ENCODE measurements at places on chromosomes 12 and 14.
A peak's percentile ranks its signal among the peaks of the same experiment; 100 is the strongest.

DNA sequence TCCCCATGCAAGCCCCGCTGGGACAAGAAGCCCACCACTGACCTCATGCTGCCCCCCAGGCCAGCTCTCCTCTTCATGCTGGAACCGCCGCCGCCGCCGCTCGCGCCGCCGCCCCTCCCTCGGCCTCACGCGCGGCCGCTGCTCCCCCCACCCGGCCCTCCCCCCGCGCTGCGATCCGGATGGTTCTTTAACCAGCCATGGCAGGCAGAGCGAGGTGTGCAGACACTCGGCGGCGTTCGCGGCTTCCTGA lies at the start of gene DCAF5:
DCAF5 (minus strand) TSS at position 218 of the 250 bp plus-strand sequence; CDS start at position 77, 141 bp downstream.
- no peak for DNase-seq

- no peak for DNase-seq
Measured at GRCh38 chr12:131510431-131510830, 200.5 kb upstream of the SFSWAP start.

DNA sequence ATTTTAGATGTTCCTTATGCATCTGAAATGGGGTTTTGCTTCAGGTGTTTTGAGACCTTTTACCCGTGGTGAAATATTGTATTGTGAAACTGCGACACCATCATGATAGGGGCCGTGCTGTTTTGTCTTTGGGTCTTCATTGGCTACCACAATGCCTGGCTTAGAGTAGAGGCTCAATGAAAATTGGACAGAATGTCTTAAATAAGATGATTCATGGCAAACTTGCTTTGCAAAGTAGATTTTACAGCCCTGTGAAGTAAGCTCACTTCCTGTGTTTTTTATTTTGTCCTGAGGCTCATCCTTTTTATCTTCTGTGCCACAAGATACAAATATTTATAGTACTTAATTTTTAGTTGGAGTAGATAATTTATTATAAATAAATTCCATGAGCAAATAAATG lies 111.3 kb upstream of the FRMD6 start:
- DNase-seq: no peak

- no peak for DNase-seq
Measured at GRCh38 chr12:108332791-108333382, 6.2 kb downstream of the CMKLR1 start.

DNA sequence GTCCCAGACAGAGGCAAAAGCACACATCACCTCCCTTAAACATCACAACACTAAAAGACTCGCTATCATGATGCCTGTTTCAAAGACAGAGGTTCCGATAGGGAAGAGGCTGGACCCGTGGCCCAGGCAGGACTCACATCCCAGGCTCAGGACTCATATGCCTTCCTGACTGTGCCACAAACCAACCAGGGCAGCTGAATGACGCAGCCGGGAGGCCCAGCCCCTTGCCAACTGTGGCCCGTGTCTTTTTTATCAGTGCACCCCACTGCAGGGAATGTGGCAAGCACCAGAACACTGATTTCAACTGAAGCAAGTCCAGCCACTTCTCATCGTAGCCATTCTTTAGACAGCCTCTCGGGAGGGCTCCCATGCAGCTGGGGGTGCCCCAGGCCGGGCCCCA lies 132.3 kb downstream of the KSR2 start:
- no peak for DNase-seq

- DNase-seq: no peak
Measured at GRCh38 chr12:116299665-116300328, 22.3 kb upstream of the MED13L start.

DNA sequence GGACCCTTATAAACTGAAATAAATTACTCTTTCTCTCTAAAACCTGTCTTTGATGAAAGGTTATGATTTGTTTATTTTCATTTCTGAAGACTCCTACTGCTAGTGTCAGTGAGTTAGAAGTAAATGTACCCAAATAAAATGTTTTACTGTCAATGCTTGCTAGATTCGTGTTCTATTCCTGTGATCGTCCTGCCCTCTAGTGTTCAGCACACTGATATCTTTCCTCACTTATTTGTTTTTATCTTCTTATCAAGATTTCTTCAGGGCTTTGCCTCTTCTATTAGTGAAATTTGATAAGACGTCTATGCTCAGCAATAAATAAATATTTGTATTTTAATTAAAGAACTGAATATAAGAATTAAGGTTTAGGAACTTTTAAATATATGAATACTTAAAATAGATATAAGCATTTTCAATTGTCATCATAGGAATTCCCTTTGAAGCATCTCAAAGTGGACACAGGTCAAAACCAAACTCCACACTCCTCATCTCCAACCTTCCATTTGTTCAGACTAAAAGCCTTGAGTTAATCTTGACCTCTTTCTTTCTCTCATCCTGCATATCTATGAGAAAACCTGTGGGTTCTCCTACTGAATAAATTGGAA lies 75.8 kb downstream of the C12orf50 start:
- peak; percentile 30 for DNase-seq

DNA sequence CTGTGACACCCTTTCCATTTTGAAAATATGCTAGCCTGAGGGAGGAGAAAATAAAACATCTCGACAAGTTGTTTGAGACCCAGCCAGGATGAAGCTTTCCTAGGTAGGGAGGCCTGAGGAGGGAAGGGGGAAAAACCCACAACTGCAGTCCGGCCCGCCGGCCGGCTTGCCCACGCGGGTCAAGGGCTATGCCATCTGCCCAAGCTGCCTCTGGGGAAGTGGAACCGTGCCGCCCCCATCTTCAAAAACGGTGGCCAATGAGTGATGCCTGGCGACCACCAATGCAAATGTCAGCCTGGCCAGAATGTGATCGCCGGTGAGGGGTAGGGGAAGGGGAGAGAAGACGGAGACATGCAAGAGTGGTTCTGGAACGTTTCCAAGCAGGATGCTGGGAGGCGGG lies 263.5 kb upstream of the ALG10B start:
- no peak for DNase-seq

GRCh38 chr12:48027183-48028002 lies 23.1 kb upstream of the COL2A1 start:
- no peak for DNase-seq

GRCh38 chr12:123772074-123772473 lies 10.0 kb downstream of the DNAH10 start:
- DNase-seq: no peak

DNA sequence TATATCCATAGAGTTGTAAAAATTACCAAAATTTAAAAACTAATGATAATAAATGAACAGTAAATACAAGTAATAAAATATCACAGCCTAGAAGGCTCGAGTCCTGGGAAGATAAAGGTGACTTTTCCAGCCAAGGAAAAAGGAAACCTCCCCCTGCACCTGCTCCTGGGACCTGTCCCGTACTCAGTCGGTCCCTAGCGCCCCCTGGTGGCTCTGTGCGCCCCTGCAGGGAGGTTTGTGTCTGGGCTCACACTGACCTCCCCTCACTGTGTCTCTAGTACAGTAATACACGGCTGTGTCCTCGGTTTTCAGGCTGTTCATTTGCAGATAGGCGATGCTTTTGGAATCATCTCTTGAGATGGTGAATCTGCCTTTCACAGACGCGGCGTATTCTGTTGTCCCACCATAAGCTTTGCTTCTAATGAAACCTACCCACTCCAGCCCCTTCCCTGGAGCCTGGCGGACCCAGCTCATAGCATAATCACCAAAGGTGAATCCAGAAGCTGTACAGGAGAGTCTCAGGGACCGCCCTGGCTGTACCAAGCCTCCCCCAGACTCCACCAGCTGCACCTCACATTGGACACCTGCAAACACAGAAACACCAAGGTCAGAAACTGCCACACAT lies 1030.4 kb downstream of the TMEM121 start:
- DNase-seq: peak; percentile 5

DNA sequence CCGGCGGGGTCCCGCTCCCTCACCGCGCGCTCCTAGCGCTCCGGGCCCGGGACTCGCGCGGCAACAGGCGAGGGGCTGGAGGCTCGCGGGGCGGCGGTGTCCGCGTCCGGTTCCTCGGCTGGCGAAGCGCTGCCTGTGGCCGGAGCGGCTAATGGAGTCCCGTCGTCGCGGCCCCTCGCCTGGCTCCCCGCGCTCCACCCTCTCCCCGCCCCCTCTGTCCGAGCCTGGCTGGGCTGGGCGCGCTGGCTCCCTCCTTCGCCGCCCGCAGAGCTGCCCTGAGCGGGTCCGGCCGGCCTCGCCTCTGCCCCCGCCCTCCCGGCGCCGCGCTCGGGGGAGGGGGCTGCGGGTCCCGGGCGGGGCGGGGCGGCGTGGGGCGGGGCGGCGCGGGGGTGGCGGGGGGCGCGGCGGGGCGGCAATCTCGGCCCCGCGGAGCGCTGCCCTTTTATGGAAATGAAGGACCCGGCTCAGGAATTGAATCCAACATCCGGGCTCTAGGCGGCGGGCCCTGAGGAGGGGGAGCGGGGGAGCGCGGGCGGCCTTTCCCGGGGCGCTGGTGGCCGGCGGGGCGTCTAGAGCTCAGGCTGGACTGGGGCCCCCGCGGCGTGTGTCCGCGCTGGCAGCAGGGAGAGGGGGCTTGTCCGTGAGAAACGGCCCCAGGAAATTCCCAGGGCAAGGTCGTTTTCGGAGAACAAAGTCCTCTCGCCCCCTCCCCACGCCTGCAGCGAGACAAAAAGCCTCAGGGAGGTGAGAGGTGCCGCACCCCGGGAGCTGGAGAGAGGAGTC lies at the start of gene FERMT2:
FERMT2 (minus strand) TSS at position 153 of the 783 bp plus-strand sequence. CDS start 482 bp downstream, outside the sequence.
- DNase-seq: peak; percentile 68

- DNase-seq: no peak
Measured at GRCh38 chr12:100302081-100302480, 35.1 kb downstream of the SCYL2 start.

DNA sequence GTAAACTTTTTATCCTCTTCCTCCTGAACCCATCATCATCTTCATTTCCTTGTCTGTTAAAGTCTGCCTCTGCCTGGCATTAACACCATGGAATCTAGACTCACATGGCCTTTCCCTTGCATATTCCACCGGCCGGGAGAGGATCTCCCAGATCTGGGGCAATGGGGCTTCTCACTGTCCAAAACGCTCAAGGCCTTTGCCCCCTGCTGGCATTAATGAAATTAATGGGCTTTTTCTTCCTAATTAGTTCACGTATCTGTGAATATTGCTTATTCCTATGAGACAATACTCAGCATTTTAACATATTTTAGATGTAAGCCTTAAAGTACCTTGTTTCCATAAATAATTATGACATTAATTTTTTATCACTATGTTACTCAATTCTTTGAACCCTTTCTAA lies 42.9 kb upstream of the CAPRIN2 start:
- no peak for DNase-seq

- no peak for DNase-seq
Measured at GRCh38 chr12:132861558-132861957, 25.8 kb downstream of the CHFR start.

GRCh38 chr12:59304077-59304721 lies 291.6 kb upstream of the SLC16A7 start:
- no peak for DNase-seq

GRCh38 chr14:77105145-77105939 lies 7.3 kb downstream of the CIPC start:
- DNase-seq: no peak

DNA sequence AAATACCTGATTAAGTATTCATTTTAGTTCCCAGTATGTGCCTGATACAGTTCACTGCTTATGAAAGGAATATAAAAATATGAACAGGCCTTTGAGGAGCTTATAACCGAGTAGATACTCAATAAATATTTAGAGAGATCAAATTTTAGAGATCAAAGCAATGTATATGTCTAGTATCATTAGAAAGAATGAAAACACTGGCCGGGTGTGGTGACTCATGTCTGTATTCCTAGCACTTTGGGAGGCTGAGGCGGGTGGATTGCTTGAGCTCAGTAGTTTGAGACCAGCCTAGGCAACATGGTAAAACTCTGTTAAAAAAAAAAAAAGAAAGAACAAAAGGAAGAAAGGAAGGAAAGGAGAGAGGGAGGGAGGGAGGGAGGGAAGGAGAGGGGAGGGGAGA lies 113.2 kb upstream of the EEA1 start:
- DNase-seq: no peak

DNA sequence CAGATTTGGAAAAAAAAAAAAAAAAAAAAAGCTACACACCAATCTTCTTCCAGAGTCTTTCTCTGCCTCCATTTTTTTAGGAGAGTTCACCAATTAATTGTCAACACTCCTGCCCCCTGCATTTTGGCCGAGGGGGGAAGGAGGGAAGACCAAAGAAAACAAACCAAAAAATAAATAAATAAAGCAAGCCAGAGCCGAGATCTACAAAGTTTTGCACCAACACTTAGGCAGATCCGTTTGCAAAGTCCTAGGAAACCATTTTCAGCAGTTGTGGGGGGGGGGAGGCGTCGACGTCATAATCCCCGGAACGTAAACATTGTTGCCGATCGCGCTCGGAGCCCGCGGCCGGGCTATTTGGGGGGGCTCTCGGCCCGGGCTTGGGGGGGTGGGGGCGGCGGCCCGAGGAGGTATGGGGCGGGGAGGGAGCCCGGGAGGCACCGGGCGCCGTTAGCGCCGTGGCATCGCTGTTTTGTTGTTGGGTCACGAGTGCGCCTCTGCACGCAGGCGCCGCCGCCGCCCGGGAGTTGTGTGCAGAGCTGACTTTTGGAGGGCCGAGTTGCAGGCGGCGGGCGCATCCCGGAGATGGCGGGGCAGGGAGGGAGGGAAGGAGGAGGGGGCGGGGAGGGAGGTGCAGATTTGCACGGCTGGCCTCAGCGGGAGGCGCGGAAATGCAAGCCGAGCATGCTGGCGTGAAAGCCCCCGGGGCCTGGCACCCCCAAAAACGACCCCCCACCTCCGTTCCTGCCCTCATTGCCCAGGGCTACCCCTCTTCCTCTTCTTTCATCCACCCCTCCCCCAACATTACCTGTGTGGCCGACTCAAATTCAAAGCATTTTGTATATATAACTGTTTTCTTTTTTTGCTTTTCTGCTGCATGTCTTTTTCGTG lies 598 bp downstream of the KDM2B start:
- no peak for DNase-seq

DNA sequence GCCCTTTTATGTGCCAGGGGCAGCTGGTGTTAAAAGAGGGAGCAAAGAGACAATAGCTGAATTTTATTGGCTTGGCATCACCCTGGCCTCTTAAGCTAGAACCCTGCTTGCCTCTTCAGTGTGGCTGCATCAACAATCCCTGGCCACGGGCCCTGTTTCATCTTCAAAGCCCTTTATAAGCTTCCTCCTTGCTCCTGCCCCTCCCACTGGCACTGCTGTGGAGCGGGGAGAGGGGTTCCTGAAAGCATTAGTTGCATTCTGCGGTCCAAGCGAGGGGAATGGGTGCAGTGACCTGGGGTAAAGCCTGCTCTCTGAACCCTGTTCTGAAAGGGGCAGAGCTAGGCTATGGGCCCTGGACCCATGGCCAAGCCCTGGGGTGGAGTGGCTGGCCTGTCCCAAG lies 220 bp upstream of the KRT83 start:
- DNase-seq: no peak

DNA sequence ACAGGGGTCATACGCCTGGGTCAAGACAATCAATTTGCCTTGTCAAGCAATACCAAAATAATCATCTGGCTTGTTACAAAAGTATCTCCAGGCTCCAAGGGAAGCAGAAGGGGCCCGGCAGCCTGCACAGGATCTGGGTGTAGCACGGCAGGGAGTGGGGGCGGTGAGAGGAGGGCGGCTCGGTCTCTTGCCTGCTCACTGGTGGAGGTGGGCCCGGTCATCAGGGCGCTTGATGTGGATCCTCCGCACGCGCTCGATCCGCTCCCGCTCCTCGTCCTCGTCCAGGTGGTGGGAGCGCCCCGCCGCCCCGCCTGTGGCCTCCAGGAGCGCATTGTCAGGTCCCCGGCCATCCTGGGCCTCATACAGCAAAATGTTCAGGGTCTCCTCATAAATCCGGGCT lies 25.7 kb downstream of the KCTD10 start:
- DNase-seq: no peak

GRCh38 chr12:92139634-92140150 lies 6.0 kb downstream of the BTG1 start:
- no peak for DNase-seq

GRCh38 chr14:100578552-100578951 lies 8.7 kb downstream of the BEGAIN start:
- DNase-seq: no peak

All from NT2/D1 (cell line).